RPMI7951 (cell line): ENCODE measurements at places on chromosomes 16 and 17. TPM values are rescaled to one million over a fixed set of nuclear protein-coding genes. Genes with fewer than 3 reads are reported as not detected.

GRCh38 chr16:73006026-73006425 is 41.9 kb downstream of the ZFHX3 start:
- no peak for DNase-seq

GRCh38 chr17:17075125-17075781 is 33.0 kb downstream of the MPRIP start:
- DNase-seq = peak; percentile 90

DNA sequence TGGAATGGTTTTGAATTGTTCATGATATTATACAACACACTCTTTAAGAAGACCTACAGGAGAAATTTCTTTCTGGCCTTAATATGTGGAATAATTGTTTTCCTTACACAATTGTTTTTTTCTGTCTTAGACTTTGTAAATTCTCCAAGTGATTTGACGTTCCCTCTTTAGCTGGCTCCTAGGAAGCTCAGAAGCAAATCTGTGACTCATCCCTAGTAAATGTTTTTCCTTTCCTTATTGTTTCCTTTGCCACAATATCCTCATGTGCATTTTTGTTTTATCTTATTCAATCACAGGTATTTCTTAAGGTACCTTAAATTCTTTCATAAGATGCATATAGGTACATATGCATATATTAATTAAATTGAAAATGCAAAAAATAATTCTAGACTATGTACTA is 13.5 kb downstream of the KIAA0753 start:
- DNase-seq = no peak

- DNase-seq = no peak
Measured at GRCh38 chr16:64380751-64381150, 741.1 kb downstream of the CDH11 start.

- peak; percentile 42 for DNase-seq
Measured at GRCh38 chr16:11211977-11212797, 43.8 kb downstream of the SOCS1 start.

DNA sequence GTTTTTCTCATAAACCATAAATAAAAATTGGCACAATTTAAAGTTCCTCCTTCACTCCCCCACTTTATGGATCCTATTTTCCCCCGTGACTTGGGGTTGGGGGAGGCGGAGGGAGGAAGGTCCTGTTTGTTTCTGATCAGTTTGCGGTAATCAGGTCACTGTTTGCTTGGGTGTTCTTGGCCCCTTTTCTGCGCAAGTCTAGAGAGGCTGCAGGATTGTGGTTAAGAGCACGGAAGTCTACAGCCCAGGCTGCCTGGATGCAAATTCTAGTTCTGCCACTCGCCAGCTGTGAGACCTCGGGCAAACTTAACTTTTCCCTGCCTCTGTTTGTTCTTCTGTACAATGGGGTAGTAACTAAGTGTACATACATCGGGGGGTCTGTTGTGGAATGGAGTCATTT is 12.1 kb downstream of the ATP2C2 start:
- DNase-seq = no peak

DNA sequence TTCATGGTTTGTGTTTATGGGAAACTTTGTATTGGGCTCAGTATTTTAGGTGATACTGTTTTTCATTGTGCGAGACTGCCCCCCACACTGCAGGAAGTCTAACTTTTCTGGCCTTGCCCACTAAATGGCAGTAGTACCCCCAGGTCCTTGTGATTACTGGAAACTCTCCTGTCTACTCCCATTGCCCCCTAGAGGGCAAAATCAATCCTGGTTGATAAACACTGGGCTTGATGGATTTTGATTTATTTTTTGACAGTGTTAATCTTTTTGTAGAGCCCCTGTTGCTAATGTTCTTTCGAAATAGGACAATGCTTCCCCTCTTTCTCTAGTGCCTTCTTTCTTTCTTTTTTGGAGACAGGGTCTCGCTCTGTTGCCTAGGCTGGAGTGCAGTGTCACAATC is 15.5 kb downstream of the METTL9 start:
- no peak for DNase-seq

- peak; percentile 80 for DNase-seq
Measured at GRCh38 chr16:54928411-54929089, 2.1 kb upstream of the IRX5 start.

DNA sequence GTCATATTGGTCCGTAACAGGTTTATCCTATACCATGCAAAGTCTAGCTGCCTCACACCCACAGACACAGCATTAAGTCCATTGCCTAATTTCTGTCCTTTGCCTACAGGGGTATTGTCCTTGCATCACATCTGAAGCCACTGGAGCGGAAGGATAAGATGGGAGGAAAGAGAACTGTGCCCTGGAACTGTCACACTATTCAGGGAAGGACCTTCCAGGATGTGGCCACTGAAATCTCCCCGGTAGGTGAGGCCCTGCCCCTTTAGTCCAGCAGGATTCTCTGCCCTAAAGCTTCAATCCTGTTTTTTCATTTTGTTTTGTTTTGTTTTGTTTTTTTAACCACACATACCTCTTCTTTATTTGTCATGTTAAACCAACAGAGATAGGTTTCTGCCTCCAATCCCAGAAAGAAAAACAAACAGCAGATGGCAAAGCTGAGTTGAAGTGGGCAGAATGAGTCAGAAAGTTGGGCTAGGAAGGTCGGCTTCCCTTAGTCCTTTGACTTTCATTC is 2.2 kb upstream of the EFTUD2 start:
- peak; percentile 90 for DNase-seq

DNA sequence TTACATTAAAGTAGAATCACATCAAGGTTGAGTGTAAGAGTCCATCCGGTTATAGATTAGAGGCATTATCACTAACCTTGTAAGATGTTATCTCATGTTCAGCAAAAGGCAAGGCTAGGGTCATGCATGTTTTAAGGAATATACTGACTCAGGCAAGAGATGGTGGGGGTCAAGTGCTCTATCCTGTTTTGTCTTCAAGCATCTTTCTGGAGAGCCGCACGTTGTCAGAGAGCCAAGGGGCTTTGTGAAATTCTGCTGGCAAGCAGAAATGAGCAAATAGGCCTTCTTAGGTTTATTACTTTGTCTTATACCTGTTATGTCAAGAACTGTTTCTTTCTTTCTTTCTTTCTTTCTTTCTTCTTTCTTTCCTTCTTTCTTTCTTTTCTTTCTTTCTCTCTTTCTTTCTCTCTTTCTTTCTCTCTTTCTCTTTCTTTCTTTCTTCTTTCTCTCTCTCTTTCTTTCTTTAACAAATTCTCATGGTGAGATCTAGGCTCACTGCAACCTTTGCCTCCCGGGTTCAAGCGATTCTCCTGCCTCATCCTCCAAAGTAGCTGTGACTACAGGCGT is 47.3 kb upstream of the IL34 start:
- DNase-seq = no peak

DNA sequence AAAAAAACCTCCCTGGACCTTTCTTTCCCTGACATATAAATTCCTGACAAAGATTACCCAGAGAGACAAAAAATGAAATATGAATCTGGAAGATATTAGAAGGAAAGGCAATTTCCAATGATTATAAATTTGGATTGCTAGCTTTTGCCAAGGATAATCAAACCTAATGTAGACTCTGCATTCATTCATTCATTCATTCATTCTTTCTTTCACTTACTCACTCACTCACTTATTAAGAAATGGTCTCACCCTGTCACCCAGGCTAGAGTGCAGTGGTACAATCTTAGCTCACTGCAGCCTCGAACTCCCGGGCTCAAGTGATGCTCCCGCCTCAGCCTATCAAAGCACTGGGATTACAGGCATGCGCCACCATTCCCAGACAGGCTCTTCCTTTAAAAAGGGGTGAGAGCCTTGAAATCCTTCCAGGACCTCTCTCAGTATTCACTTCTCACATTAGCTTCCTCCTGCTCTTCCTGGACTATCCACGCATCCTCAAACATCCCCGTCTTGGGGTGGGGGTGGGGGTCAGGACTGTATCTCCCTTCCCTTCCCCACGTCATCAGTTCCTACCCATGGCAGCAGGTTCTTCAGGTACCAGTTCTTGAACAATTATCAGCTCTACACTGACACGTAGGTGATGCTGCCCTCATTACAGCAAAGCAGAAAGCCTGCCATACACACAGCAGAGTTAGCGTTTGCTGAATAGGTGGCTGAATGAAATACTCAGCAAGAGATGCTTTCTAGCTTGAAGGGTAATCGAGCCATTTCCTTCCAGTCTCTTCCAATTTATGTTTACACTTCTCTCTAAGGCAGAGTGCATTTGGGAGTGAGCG is 19.8 kb downstream of the PRPSAP1 start:
- DNase-seq = no peak

GRCh38 chr17:32518646-32519227 is 31.9 kb downstream of the CDK5R1 start:
- DNase-seq = no peak

DNA sequence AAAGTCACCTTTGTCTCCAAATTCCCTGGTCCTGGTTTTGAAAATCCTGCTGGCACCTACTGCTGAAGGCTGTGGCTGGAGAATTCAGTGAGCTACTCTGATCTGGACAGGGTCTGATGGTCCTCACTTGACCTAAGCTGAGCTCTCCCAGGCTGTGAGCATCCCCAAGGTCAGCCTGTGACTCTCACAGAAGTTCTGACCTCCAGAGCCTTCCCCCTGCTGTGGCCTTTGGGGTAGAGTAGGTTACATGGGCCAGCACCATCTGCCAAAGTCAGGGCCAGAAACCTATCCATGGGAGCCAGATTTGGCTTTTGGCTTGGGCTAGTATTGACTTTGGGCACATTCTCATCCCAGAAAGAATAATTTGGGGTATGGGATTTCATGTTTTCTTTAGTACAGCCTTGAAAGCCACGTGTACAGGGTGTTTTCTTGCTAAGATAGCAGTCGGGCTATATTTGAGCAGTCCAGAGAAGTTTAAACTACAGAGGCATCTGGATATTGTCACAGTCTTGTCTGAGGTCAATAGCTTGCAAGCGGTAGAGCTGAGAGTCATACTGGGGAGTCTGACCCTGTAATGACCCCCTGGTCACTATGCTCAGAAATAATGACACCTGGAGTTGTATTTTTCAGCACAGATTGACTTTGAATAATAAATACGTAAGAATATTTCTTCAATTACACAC is 6.2 kb upstream of the AGRP start:
- no peak for DNase-seq

GRCh38 chr16:28126684-28127620 is 63.4 kb upstream of the GSG1L start:
- no peak for DNase-seq

DNA sequence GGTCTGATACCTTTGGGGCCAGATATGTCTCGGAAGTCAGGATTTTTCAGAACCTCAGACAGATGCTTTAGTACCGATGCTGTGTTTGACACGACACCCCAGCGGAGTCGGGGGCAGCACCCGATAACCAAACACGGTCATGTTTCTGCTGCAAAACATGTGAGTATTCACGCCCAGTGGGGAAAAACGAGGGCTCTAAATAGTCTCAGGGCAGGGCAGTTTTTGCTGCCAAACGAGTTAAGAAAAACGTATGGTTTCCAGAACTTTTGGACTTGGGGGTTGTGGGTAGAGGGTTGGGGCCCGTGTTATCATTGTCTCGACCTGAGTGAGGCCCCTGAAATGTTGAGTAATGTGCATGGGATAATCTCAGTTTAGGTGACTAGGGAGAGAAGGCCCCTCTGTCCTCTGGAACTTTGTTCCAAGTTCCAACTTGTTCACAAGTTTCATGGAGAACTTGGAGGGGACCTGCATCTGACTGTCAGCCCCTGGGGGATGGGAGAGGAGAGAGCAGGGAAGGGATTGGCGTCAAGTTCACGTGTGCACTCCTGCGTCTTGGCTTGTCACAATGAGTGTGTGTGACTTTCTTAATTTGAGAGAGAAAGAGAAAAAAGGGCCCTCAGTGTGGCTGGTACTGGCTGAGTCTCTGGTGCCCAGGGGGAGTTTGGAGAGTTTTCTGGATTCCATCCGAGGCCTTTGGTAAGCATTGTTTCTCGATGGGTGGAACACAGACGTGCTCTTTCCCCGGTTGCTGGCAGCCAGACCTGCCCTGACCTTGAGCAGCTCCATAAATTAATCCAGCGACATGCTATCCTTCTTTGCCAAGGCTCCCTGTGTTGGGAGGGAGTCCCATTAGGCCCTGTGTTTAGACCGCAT is 83.9 kb upstream of the CIBAR2 start:
- no peak for DNase-seq

DNA sequence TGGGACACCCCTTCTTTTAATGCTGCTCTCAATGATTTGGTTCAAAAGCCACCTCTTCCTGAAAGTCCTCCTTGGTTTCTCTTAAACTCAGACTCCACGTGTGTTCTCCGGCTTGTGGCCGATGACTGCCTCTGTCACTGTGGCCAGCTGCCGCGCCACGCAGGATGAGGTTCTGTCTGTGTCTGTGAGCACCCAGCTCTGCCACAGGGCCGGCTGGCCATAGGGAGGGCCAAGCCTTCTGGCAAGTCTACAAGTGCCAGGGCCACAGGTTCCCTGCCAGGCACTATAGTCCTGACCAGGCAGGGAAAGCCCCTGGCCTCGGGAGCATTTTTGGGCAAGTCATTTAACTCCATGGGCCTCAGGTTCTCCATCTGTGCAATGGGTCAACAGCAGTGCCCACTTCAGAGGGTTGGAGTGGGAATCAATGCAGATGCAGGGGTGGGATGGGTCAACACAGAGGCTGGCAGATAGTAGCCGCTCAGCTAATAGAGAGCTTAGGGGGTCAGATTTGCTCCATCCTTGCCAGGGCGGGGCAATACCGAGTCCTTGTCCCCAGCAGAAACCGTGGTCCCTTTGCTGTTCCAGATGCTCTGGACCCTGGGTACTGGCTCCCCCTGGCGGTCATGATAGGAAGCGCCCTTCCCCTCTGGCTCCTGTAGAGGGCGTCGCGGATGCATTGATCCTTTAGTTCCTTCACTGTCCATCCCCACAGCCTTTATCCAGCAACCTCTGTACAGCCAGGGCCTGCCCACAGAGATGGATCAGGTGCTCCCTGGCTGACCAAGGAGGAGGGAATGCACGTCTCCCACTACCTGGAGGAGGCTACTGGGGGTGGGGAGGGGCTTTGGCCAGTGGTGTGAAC is 19.3 kb upstream of the ADGRG3 start:
- peak; percentile 72 for DNase-seq

GRCh38 chr17:28612936-28613872 is 781 bp downstream of the RSKR start:
- DNase-seq = peak; percentile 10

GRCh38 chr16:83433201-83433600 is 374.6 kb upstream of the HSBP1 start:
- DNase-seq = peak; percentile 56

GRCh38 chr16:662095-662494 is 5.8 kb upstream of the RHOT2 start:
- no peak for DNase-seq

DNA sequence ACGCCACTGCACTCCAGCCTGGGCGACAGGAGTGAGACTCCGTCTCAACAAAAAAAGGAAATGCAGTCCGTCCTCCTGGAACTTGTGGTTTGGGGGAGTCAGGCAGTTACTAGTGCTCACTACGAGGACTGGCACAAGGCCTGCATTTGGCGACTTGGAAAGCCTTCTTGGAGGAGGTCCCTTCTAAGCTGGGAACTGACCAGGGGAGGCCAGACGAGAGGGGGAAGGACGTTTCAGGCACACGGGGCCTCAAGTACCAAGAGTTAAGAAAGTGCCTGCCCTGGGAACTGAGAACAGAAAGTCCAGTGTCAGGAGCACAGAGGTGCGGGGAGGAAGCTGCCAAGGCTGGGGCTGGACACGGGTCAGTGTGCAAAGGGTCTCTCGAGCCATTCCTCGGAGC is 89.9 kb downstream of the ABR start:
- no peak for DNase-seq

- DNase-seq = peak; percentile 65
Measured at GRCh38 chr16:8878523-8878911, 3.6 kb upstream of the LITAFD start.

Gene HSD17B1
- total RNA-seq = 0.68 and 1.4 TPM in 2 replicates

Gene PRKCB
- total RNA-seq = not detected in 2 replicates

Gene SLC6A2
- 0.10 TPM in 1 of 2 replicates, not detected in the other for total RNA-seq

Gene GAS2L2
- not detected in 2 replicates for total RNA-seq

Gene OMG
- not detected in 2 replicates for total RNA-seq

Gene RHBDL1
- total RNA-seq = 0.72 TPM in 1 of 2 replicates, not detected in the other

Gene C16orf74
- total RNA-seq = 3.9 and 6.2 TPM in 2 replicates

Gene AKTIP
- total RNA-seq = 24.3 and 24.6 TPM in 2 replicates
